ENCODE measurements at places on chromosomes 5 and 9. TPM values are rescaled to one million over a fixed set of nuclear protein-coding genes. Genes with fewer than 3 reads are reported as not detected.

DNA sequence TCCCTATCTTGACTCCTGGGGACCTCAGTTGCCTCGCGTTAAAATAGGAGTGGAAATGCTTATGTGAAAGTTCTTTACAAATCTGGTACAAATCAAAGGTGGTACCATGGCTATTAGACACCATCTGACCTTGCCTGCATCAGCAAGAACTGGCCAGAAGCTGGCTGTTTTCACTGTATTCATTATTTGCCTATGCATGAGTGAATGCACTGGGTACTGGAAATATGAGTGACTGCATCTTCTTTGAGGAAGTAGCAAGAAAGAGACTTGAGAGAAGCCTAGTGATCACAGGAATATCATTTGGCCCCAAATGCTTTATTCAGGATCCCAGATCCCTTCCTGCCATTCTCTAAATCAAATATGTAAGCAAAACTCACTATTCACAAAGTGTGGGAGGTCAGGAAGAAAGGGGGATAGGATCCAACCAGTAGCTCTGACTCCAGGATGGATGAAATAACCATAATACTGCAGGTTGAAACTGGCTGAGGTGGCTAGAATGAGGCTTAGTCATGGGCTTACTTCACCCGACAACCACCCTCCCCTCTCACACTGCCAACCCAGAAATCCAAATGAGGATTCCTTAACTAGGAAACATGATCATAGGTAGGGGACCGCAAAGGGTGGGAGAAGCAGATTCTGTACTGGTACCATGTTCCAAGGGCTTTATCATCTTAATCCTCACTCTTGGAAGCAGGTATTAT, 56.7 kb downstream of the FAM114A2 start:
- DNase-seq: no peak

Gene CFAP77
- total RNA-seq: not detected

GRCh38 chr9:89037346-89037745, 46.1 kb downstream of the S1PR3 start:
- DNase-seq: no peak

Gene FREM1
- not detected for total RNA-seq

Gene FBXO4
- total RNA-seq: 14.9 TPM

DNA sequence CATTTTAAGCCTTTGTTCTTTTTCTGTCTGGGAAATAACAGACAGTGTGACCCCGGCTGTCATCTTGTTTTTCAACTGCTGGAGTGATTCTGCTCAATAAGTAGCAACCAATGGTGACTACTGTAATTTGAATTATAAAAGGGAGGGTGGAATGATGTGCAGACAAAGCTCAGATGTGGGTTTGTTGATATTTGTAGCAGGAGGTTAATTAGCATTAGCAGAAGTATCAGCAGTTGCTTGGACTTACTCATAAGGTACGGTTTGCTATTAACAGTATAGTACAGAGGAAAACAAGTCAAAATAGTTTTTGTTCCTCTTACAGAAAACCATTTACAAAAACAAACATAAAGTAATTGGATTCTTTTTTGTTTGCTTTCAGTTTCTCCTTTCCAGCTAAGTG, 140.4 kb downstream of the TUSC1 start:
- no peak for DNase-seq

GRCh38 chr5:33037076-33037475, 326.0 kb downstream of the NPR3 start:
- DNase-seq: no peak

DNA sequence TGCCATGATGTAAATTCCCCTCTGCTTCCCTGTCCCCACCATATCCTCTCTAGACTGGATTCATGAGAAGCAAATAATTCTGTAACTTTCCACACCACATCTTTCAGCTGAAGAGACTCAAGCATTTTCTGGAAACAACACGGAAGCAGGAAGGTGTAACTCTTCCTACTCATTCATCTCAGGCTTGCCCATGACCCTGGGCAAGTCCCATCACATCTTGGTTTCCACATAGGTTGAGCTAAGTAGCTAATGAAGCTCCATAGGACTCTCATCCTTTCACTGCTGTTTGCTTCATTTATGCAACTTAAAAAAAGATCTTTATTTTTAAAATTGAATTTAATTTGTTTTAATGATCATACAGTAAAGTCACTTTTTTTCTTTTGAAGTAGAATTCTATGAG, 32.7 kb upstream of the STARD4 start:
- no peak for DNase-seq

- DNase-seq: no peak
These were observed 16.3 kb downstream of the LARP1 start for GRCh38 chr5:154771383-154771901.

Gene MYMK
- not detected for total RNA-seq

DNA sequence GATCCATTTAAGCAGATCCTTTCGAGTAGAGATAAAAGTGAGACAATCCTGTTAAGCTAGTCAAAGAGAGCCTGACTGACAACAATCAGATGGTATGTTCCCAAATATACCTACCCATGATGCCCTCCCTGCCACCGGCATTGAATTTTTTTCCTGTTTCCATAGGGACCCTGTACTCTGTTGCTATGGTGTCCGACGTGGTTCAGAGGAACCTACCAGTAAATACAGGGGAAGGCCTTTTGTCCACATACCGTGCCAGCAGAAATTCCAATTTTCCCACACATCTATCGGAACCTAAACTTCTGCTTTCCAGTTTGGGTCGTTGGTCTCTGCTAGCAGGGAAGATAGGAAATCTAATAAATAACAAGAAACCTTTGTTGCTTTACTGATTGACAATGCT, 64.7 kb downstream of the MEGF10 start:
- DNase-seq: no peak

- no peak for DNase-seq
These were observed 373.4 kb upstream of the ACO1 start for GRCh38 chr9:32011049-32011448.

Gene GRIA1
- not detected for total RNA-seq

DNA sequence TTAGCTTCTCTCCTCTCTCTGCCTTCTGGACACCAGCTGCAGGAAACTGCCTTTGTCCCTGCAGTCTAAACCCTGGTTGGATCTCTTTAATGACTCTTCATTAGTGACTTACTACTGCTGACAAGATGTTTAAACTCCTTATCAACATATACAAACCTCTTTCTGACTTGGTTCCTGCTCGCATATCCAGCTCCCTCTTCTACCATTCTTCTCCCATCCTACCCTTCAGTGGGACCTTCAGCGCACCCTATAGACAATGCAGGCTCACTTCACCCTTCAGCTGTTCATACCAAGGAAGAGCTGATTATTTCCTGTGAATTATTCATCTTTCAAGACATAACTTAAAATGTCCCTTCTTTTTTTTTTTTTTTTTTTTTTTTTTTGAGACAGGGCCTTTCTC, 436.5 kb downstream of the KIAA0825 start:
- DNase-seq: no peak

- no peak for DNase-seq
These were observed 381.9 kb upstream of the ZNF462 start for GRCh38 chr9:106481013-106481609.

Gene MAN2A1
- 81.4 TPM for total RNA-seq

Gene NOXA1
- 15.0 TPM for total RNA-seq

DNA sequence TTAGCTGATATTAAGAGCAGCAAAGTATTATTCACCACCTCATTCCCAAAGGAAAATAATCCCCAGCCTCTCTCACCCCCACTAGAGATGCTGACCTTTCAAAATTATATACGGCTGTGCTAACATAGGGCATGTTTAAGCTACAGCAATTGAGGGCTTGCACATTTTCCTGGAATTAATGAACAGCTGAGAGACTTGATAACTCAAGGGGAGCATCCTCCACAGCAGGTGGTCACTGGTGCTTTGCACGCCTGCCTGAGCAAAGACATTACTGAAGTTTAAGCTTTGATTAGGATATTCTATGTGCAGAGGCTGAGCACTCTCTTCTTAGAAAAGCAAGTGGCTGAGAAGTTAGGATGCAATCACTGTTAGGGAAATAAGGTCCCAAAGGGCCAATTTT, 230.9 kb downstream of the FAM114A2 start:
- DNase-seq: no peak

GRCh38 chr5:169142264-169142970, 158.5 kb downstream of the SLIT3 start:
- DNase-seq: no peak

GRCh38 chr5:135342551-135342875, 56.5 kb downstream of the MACROH2A1 start:
- no peak for DNase-seq

Gene SLC6A7
- not detected for total RNA-seq

DNA sequence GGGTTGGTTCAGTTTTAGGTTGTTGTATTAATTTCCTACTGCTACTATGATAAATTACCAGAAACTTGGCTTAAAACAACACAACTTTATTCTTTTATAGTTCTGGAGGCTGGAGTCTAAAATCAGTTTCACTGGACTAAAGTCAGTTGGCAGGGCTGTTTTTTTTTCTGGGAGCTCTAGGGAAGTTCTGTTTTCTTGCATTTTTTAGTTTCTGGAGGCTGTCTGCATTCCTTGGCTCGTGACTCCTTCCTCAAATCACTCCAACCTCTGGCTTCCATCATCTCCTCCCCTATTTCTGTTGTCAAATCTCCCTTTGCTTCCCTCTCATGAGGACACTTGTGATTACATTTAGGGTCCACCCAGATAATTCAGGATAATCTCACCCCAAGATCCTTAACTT, 51.3 kb upstream of the SUB1 start:
- no peak for DNase-seq

- DNase-seq: no peak
These were observed 46.0 kb downstream of the C9orf152 start for GRCh38 chr9:110161940-110162339.

Gene TLX3
- not detected for total RNA-seq

DNA sequence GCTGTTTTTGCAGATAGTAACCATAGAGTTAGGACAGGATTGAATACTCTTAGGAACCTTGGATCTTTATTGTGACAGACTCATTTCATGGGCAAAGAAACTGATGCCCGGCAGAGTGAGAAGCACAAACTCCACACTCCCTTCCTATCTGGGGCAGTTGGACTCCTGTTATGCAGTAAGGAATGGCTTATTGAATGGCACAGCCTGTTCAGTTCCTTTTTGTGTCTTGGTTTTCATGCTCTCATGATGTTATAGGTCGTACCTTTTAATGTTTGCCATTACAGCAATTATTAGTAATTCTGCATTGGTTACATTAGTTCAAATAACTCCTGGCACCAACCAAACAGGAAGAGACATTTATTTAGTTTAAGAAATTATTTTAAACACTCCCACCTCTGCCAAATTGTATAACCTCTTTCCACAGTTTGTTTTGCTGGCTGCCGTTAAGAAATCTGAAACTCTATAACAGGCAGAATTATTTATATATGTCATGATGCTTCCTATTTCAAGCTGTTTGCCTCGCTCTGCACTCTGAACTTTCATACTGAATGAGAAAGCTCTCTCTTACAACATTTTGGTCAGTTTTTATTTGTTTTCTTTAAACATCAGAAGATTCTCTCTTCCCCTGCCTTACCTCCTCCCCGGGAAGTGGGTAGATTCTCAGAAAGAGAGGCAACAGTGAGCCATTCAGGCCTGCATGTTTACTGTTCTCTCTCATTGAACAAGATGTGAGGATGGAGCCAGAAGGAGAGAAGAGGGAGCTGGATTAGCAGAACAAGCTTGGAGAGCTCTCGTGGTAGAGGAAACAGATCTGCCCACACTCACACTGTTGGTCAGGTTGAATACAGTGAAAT, 144.4 kb downstream of the ARHGEF28 start:
- no peak for DNase-seq

- DNase-seq: no peak
These were observed 48.0 kb downstream of the IPO11 start for GRCh38 chr5:62460578-62460983.

DNA sequence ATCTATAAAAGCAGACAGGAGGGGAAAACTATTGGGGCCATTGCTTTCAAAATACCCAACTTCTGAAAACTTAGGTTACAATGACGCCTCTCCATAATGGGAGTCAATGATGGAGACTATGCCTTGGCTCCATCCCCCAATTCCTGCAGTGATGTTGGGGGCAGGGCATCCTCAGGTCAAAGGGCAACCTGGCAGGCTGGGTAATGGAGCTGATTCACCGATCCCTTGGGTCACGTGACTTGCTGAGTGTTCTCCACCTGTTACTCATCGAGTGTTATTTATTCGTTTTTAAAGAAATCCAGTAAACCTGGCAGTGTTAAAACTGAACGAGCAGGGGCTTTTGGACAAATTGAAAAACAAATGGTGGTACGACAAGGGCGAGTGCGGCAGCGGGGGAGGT, 244.4 kb downstream of the FAM114A2 start:
- no peak for DNase-seq

Gene SAXO1
- 0.47 TPM for total RNA-seq

Gene IL33
- total RNA-seq: 18.9 TPM

DNA sequence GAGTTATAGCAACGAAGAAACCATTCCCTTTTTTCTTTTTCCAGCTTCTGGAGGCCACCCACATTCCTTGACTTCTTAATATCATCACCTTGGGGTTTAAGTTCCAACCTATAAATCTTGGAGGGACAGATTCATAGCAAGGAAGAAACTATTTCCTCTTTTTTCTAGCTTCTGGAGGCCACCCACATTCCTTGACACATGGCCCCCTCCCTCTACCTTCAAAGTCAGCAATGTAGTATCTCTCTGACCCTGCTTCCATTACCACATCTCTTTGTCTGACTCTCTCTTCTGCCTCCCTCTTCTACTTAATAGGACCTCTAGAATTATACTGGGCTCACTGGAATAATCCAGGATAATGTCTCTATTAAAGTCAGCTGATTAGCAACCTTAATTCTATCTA, 34.7 kb upstream of the SHISAL2B start:
- no peak for DNase-seq

Gene GTF2H2
- total RNA-seq: 33.3 TPM

GRCh38 chr5:135323701-135324132, 75.3 kb downstream of the MACROH2A1 start:
- DNase-seq: no peak

Gene SYNPO
- 133 TPM for total RNA-seq

Gene FOXI1
- not detected for total RNA-seq

DNA sequence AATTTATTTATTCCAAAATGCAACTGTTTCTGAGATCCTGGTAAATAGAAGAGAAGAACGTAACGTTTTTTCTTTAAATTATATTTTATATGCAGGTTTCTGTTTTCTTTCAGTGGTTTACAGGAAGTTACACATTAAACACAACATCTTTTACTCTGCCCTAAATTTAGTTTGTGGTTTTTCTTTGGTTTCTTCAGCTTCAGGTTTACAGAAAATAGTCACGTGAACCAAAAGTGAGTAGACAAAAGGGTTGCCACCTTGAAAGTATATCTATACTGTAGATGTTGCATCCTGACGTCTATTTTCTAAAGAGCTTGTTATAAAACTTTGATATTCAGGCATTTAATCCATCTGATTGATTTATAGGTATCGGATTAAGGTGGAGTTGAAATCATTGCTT, 1236.6 kb downstream of the MAT2B start:
- no peak for DNase-seq

DNA sequence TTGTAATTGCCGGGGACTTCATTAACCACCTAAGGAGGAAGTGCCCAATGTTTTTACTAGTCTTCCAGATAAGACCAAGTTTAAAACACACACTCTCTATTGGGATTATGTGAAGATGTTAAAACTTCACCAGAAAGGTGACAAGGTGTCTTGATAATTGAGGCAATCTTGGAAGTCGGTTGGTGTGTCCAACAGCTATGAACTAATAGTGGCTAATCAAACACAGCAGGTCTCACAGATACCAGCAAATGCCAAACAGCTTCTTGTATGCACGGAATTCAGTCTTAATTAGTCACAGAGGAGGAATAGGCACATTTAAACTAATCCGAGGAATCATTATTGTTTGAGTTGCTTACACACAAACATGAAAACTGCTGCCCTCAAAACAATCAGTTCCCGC, 214.5 kb downstream of the SEC61B start:
- no peak for DNase-seq

GRCh38 chr9:3475300-3476020, 50.3 kb downstream of the RFX3 start:
- DNase-seq: no peak

- DNase-seq: no peak
These were observed 230.1 kb downstream of the MAST4 start for GRCh38 chr5:66826263-66826662.
